HT1080 (cell line): ENCODE measurements at places on chromosomes 11 and 22.
A peak's percentile ranks its signal among the peaks of the same experiment; 100 is the strongest.

- DNase-seq: no peak
Observed at GRCh38 chr11:45756384-45757010, 48.5 kb upstream of the SLC35C1 start.

DNA sequence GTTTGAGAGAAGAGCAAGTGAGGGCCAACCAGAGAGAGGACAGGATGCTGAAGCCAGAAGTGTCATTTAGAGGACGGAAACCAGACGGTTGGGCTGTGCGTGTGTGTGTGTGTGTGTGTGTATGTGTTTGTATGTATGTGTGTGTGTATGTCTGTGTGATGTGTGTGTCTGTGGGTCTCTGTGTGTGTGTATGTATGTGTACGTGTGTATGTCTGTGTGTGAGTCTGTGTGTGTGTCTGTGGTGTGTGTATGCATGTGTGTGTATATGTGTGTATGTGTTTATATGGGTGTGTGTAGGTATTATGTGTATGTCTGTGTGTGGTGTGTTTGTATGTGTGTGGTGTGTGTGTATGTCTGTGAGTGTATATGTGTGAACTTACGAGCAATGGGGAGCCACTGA is 77.7 kb upstream of the EIF3D start:
- no peak for DNase-seq

GRCh38 chr11:36296884-36297543 is 926 bp downstream of the PRR5L start:
- no peak for DNase-seq

- peak; percentile 62 for DNase-seq
Observed at GRCh38 chr22:36544107-36544620, 15.2 kb upstream of the EIF3D start.

GRCh38 chr22:26735019-26735409 is 77.6 kb downstream of the MIAT start:
- DNase-seq: no peak
